Effector memory CD8-positive, alpha-beta T cell (primary cell): ENCODE measurements at places on chromosomes 16 and 17.

GRCh38 chr16:31274831-31275816, 15.3 kb downstream of the ITGAM start:
- DNase-seq, result no peak

GRCh38 chr16:58842746-58843145, 108.6 kb upstream of the GOT2 start:
- DNase-seq, result no peak

- no peak for DNase-seq
These were observed 9.9 kb downstream of the C17orf67 start for GRCh38 chr17:56823848-56824247.

GRCh38 chr17:76410328-76410965, 26.0 kb downstream of the SPHK1 start:
- no peak for DNase-seq

GRCh38 chr17:37031493-37032083, 82.8 kb downstream of the AATF start:
- no peak for DNase-seq

DNA sequence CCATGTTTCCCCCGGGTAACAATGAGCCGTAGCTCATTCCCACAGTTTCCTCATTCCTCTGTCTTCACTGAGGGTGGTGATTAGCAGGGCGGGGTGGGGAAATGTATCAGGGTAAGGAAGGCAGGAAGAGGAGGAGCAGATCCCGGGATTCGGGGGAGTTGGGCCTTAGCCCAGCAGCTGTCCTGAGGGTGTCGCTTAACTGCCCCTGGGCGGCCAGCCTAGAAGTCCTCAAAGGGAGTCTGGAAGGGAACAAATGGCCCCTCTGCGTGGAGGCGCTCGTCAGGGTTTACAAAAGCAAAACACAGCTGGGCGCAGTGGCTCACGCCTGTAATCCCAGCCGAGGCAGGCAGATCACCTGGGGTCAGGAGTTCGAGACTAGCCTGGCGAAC, 14.3 kb downstream of the MLYCD start:
- DNase-seq, result no peak

DNA sequence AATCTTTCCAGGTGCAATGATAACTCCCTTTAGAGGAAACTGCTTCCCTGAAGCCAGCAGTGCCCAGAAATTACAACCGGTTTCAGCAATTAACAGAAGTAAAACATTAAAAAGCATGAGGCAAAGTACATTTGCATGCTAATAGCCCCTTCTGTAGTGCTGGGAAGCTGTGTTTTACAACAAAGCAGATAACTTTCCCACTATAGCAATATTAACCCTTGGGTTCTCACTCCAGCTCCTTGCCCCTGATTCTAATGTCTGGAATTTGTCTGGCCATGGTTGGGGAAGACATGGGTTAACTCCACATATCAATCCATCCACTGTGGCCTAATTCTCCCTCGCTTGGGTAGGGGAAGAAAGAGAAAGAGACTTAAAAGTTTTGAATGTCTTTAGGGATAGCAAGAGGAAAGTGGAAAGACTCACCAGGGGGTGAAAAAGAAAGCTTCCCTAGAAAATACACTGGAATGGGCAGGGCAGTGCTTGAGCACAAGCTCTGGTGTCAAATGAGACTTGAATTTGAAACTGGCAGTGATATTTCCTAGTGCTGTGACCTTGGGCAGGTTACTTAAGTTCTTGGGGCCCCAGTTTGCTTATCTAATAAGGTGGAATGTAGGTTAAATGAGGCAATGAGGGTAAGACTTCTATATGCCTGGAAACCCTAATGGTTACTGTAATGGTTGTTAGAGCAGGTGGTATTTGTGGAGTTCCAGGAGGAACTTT, 102.0 kb downstream of the SOX9 start:
- DNase-seq, result no peak

GRCh38 chr16:49632795-49633184, 223.1 kb downstream of the ZNF423 start:
- DNase-seq, result no peak

DNA sequence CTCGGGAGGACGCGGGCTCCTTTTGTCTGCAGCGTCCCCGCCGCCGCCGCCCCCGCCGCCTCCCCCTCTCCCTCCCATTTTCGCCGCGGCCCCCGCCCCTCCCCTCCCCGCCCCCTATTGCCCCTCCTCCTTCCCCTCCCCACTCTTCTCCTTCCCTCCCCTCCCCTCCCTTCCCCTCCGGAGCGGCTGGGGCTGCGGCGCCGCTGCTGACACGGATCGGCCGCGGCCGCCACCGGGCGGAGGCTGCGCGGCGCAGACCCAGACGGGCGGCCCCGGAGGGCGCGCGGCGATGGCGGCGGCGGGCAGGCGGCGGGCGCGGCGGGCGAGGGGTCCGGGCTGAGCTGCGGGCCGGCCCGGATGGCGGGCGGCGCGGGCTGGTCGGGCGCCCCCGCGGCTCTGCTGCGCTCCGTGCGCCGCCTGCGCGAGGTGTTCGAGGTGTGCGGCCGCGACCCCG, at the start of gene RAB11FIP4:
Gene RAB11FIP4 (plus strand): TSS at position 180 of the 454 bp plus-strand sequence. CDS start 178 bp downstream, at position 358.
- DNase-seq, result no peak

DNA sequence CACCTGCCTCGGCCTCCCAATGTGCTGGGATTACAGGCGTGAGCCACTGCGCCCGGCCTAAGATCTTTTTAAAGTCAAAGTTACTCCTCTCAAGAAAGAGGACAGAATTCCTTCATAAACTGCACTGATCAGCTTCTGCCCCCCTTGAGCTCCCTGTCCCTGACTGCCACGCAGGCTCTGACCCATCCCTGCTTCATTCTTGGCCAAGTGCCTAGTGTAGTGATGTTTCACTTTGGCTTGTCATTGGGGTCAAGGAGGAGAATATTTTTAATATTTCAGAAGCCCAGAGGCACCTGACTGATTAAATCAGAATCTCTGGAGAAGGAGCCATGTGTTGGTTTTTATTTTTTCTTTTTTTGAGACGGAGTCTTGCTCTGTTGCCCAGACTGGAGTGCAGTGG, 9.1 kb downstream of the MRM1 start:
- no peak for DNase-seq

GRCh38 chr16:49688036-49688697, 167.7 kb downstream of the ZNF423 start:
- DNase-seq, result no peak

DNA sequence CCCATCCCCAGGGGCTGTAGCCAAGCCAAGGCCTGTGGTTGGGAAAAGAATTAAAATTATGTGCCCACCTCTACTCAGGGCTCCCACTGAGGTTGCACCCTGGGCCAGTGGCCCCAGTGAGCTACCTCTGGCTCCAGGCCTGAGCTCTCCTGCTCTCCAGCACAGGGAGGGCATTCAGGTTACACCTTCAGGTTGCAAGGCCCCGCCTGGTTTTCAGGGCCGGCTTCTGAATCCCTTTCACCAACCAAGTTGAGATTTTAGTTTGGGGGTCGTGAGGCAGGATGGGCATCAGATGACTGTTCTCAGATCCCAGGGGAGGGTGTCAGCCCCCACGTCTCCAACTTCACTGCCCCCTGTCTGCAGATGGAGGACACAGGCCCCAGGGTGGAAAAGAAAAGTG, 8.0 kb upstream of the KATNB1 start:
- DNase-seq, result no peak

GRCh38 chr16:84808826-84809225, 11.0 kb upstream of the CRISPLD2 start:
- no peak for DNase-seq

- no peak for DNase-seq
These were observed 10.5 kb upstream of the TIMP2 start for GRCh38 chr17:78935419-78936323.

GRCh38 chr17:29294580-29294900, 592 bp upstream of the NUFIP2 start:
- no peak for DNase-seq

DNA sequence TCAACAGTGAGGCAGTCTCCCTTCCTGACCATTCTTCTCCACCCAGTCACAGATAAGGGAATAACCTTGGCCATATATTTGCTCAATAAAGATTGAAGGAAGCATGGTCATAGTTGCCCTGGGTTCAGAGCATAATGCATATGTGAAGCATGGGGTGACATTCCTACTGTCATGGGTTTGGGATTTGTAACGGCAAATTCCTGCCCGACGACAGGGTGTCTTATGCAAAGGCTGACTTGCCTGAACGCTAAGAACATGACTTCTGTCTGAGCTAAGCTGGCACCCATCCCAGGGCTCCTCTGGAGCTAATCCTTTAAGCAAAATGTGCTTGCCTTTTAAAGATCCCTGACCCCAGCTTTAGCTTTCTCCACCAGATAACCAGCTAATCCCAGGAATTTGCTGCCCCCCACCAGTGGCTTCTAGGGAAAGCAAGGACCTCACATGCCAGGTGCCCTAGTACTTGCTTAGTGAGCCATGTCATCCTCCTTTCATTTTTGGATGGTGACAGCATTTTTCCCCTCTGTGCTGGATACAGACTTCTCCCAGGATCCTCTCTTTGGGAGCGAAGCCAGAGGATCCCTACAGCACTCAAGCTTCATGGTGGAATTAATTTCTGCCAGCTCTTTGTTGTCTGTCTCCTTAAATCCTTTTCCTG, 11.7 kb downstream of the SLC7A6OS start:
- no peak for DNase-seq

- no peak for DNase-seq
These were observed 31.7 kb downstream of the ABCC6 start for GRCh38 chr16:16191493-16192167.

DNA sequence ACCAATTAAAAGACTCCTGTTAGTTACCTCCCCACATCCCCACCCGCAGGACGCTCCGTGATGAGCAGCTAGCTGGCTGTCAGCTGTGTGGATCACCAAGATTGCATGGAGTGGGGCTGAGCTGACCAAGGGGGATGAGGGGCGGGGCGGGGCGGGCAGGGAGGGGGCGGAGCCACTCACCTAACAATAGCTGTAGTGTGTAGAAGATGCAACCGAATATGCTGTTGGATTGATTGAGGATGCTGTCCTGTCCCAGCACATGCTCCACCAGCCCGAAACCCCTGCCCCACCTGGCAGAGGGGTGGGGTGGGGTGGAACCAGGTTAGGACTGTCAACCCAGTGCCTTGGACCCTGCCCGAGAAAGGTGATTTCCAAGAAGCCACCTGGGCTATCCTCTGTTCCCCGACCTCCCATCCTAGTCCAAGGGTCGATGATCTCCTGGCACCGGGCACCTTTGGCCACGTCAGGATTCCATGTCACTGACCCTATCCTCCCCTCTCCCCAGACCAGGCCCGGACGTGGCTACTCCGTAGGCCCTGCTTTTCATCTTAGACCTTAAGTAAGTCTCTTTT, 1.4 kb downstream of the VKORC1 start:
- no peak for DNase-seq

DNA sequence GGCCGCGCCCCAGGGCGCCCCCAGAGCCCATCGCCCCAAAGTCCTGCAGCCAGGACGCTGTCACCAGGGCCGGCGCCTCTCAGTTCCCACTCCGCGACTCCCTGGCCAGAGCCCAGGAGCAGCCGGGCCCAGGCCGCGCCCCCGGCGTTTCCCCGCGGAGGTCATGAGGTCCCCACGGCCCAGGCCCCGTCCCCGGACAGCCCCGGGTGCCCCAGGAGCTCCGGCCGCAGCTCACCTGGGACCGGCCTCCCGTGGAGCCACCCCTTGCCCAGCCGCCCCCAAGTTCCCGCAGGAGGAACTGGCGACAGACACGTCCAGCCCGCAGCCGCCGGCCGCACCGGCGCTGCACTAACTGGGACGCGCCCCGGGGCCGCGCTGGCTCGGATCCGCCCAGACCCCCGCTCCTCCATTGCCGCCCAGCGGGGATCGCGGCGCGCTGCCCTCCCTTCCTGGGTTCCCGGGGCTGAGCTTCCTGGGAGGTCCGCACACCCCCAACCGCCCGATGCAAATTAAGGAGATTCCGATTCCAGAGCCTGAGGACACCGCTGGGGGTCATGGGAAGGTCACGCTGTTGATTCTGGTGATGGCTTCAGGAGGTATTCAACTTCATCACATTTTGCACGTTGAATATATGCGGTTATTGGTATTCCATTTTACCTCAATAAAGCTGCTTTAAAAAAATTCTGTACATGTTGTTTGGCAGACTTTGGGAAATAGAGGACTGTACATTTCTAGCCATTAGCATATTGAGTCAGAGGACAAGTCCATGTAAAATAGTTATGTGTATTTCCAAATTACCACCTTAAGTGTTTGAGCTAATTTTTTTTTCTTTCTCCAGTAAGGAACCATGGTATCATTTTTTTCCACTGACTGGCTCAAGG, 9.9 kb downstream of the AHSP start:
- DNase-seq, result no peak

GRCh38 chr16:51766739-51767138, 615.7 kb upstream of the SALL1 start:
- DNase-seq, result no peak

DNA sequence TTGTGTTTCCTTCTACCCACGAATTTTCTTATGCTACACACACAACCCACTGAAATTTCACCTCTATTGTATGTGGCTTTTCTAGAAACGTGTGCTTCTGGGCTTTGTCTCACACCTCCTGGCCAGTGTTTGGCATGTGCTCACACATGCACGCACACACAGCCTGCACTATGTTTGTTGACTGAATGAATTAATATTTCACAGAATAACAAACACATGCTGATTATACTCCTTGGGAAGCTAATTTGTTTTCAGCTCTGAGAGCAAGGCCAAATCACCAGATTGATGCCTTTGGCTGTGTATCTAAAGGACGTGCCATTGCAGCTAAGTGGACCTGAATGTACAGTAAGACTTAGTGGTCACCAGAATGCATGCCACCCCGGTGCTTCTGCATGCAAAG, 210.7 kb downstream of the WWOX start:
- no peak for DNase-seq

- no peak for DNase-seq
These were observed 17.2 kb upstream of the RABEP1 start for GRCh38 chr17:5264893-5265292.

GRCh38 chr16:24538756-24539294, 541 bp upstream of the RBBP6 start:
- no peak for DNase-seq

DNA sequence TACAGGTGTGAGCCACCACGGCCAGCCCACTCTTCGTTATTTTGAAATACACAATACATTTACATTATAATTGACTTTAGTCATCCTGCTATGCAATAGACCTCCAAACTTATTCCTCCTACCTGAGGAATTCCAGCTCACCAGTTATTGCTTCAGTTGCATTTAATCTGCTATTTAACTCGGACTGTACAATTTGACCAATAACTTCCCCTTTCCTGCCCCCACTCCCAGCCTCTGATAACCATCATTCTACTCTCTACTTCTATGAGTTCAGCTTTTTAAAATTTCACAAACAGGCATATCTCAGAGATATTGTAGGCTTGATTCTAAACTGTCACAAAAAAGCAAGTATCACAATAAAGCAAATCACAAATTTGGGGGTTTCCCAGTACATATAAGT, 157.0 kb downstream of the COPRS start:
- DNase-seq, result no peak
